NCI-H1436 (cell line): ENCODE measurements at places on chromosomes 2 and 18.

DNA sequence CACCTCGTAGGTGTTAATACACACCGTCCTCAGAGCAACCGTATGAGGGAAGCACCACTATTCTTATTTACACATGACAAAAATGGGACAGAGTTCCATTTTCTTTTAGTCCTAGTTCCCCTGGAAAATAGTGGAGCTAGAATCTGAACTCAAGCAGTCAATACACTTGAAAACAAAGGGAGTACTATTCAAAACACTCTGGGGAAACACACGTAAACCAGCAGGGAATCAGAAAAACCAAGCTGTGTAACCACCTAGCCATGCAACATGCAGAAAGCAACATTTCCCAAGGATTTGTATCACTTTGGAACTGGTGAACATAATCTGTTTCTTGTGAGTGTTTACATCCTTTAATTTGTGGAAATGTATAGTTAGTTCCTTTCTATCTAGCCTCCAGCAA is 208.2 kb downstream of the UBE2E3 start:
- DNase-seq, result no peak

DNA sequence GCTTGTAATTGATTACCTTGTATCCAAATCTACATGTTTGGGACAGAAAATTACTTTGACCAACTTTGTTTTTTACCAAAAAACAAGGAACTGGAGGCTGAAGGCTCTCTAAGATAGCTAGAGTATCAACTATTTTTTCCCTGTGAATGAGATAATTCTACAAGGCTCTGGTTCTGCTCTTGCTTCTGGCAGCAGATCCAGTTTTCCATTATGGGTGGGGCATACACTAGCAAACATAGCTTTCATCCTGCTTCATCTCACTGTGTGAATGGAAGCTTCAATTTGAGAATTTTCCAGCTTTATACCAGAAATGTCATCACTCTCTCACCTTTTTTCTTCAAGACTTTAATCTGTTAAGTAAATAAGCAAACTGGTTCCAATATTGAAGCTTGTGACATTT is 249.7 kb downstream of the RPRM start:
- DNase-seq, result no peak

DNA sequence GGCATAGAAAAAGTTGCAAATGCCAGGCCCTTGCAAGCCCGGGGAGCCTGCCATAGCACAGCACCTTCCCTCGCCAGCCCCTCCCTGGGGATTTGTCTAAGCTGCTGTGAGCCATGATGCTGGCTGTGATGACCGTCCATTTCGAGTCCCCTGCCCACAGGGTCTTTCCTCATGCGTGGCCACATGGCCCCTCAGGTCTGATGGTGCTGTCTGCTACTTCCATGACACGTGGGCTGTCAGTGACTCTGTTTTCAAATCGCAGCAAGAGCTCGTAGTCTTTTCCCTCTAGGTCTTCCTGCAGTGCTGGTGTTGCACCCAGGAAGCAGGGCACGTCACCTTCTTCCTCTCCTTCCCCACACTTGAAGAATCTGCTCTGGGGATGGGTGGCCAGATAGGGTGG is 15.5 kb upstream of the GNAL start:
- DNase-seq, result no peak

- no peak for DNase-seq
These were observed 141.7 kb downstream of the UPP2 start for GRCh38 chr2:158243392-158243791.

- DNase-seq, result no peak
These were observed 799.7 kb downstream of the LRP1B start for GRCh38 chr2:141331127-141331526.

DNA sequence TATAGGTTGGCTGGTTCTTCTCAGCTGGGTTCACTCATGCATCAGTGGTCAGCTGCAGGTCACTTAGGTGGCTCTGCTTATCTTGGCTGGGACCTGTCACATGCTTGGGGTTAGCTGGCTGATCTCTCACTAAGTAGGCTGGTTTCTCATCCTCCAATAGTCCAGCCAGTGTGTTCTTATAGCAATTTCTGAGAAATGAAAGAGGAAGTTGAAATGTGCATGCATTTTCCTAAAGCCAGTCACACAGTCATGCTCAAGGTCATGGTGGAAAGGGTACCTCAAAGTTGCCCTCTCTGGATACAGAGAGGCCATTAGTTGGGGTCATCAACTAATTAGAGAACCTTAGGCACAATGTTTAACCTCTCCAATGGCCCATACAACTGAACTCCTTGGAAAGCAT is 64.4 kb downstream of the KLHL29 start:
- DNase-seq, result no peak

GRCh38 chr2:57160976-57161375 is 885.6 kb upstream of the VRK2 start:
- DNase-seq, result no peak
